ENCODE measurements at places on chromosomes 16 and 17.

- DNase-seq = no peak
Measured at GRCh38 chr16:2773188-2773968, 3.7 kb downstream of the ELOB start.

GRCh38 chr17:73757420-73757819, 113.2 kb upstream of the SDK2 start:
- DNase-seq = peak; percentile 24

DNA sequence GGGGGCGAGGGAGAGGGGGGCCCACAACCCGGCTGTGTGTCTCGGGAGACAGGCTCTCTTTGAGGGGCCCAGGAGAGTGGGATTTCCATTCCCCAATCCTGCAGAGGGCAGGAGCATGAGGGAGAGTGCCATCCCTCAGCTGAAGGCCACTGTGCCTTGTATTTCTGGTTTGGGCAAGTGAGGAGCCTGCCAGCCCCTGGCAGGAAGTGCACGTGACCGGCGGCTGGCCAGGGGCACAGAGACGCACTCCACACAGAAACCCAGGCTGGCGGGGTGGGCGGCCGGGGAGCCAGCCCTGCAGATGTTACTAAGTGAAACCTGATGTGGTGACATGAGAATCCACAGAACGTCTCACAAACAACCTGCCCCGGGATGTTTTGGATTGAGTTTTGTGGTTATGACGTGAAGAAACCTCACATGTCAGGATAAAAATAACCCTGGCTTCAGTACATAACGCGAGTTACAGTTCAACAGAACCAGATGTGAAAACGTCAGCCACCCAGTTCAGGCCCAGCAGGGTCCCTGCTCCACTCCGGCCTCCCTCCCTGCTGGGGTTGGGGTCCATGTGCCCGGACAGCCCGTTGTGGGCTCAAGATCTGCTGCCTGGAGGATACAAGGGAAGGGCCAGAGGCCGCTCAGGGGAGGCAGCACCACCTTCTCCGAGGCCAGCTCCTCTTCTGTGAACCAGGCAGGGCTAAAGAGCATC, 51.7 kb upstream of the MTSS2 start:
- DNase-seq = no peak

DNA sequence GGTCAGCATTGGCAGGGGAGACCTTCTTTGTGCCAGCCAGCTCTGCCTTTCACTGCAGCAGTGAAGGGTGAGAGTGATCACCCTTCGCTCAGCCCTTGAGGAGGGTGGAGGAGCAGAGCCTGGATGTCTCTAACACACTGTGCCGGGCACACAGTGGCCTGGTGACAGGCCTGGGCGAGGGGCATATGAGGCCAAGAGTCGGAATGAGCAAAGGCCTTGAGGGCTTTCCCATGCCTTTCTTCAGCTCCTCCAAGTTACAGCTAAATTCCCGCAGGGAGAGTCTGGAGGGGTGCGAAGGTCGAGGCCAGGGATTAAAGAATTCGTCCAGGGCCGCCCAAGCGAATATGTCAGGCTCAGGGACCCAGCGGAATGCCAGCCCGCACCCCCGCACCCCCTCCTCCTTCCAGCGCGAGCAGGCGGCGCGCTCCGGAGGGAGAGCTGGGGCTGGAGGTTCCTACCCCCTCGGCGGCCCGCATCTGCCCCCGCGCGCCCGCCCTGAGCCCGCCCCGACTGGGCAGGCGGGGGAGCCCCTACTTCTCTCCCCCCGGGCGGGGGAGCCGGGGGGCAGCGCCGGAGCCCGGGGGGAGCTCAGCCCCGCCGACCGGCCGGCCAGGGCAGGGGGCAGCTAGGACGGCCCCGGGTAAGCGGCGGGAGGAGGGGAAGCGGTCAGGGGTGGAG, at the start of gene RASL10B:
TSS of gene RASL10B (plus strand) at position 401 of the 678 bp plus-strand sequence. CDS start 3,546 bp downstream, outside the sequence.
- peak; percentile 55 for DNase-seq

DNA sequence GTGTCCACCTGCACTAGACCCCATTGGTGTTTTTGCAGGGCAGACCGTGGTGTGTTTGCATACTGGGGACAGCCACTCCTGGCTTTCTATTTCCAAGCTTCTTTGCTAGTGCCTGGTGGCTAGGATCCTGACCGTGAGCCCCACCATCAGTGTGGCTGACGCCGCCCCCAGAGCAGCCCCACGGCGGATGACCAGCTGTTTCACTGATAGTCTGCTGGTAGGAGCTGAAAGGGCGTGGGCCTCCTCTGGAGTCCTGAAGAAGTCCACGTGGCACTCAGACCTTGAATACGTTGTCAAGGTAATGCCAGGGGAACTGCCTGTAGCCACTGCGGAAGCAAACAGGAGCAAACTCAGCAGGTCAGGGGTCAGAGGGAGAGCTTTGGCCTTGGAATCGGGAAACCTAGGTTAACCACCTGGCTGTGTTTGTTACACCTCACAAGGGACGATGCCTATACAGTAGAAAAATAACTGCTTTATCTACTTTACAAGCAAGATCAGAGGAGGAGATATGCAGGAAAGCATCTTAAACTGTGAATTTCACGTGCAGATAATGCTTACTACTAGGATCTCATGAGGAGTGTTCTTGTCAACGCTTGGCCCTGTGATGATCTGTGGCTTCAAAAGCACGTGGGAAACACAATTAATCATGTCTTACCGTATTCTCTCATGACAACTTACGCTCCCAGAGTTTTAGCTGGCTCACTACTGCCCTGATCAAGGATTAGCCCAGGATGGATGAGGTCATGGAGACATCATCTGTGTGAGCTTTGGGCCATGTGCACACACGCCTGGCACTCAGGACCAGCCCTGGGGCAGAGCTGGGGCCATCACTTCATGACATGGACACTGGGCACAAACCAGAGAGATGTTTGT, 30.3 kb downstream of the ALDH3A2 start:
- DNase-seq = no peak

DNA sequence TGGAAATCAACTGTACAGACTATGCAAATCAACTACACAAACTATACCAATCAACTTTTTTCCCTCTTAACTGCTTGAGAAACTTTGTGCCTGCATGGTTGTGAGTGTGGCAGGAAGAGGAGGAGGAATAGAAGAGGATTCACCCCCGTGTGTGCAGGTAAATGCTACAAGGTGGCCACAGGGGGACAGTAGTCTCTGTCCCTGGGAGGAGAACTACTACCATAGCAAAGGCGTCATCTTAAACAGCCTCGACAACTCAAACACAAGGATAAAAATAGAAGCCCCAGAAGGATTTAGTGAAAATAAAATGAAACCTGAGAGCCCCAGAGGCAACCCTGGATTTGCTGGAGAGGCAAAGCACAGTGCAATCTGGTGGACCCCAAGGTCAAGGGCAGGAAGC, 199.5 kb upstream of the DYNLRB2 start:
- no peak for DNase-seq

DNA sequence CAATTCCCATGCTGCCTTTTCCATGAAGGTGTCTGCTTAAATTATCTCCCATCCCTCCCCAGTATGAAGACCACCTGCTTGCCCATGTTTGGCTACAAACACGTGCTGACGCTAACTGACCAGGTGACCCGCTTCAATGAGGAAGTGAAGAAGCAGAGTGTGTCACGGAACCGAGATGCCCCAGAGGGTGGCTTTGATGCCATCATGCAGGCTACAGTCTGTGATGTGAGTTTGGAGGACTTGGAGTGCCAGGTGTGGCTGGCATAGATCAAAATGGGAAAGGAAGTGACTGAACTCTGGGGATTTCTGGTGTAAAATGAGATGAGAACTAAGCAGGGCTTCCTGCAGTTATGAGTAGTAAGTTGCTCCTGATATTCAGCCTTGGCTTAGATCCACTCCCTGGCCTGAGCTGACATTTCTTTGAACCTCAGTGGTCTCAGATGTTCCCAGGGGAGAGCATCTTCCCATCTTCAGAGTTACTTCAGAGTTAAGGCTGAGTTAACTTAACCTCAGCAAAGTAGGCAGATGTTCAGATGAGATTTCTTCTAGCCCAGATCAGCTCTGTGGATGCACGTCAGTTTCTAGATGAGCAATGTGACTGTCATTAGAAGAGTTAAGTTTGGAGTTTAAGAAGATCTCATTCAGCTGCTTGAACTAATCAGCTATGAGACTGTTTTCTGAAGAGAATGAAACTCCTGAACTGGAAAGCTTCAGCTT, 32.7 kb downstream of the ITGB3 start:
- DNase-seq = no peak

DNA sequence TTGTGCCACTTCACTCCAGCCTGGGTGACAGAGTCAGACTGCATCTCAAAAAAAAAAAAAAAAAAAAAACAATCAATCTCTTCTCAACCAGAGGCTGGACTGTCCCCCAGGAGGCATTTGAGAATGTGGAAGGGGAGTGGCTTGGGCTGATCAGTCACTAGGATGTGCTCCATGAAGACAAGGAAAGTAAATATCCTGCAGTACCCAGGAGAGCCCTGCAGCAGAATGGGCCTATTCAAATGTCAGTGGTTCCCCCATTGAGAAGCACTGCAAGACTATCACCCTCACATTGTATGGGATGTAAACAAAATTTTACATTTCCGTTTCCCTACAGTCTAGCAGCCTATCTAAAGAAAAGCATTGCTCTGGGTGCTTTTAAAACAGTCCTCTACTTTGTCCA, 70.3 kb downstream of the DNAH9 start:
- DNase-seq = no peak

GRCh38 chr17:17109256-17109655, 67.0 kb downstream of the MPRIP start:
- DNase-seq = no peak

- no peak for DNase-seq
Measured at GRCh38 chr17:3034578-3034920, 28.9 kb downstream of the OR1D5 start.

- DNase-seq = no peak
Measured at GRCh38 chr16:23368469-23368868, 66.4 kb downstream of the SCNN1B start.

- no peak for DNase-seq
Measured at GRCh38 chr16:17362946-17363345, 107.8 kb downstream of the XYLT1 start.

GRCh38 chr17:39995438-39995837, 14.8 kb downstream of the PSMD3 start:
- DNase-seq = no peak

- no peak for DNase-seq
Measured at GRCh38 chr17:2704031-2704889, 7.3 kb downstream of the CLUH start.

DNA sequence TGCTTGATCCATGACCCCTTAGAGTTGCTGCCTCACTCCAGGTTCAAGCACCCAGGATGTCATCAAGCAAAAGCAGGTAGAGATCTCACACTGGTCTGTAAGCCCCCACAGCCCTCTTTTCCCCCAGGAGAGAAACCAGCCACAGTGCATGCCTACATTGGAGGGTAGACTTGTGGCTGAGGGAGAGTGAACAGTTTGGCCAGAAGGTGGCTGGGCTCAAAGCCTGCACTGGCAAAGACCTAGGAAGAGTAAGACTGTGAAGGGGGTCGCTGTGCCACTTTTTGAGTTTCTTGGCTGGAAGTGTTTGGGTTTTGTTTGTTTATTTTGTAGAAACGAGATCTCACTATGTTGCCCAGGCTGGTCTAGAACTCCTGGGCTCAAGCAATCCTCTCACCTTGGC, 28.5 kb downstream of the HOXB1 start:
- no peak for DNase-seq

DNA sequence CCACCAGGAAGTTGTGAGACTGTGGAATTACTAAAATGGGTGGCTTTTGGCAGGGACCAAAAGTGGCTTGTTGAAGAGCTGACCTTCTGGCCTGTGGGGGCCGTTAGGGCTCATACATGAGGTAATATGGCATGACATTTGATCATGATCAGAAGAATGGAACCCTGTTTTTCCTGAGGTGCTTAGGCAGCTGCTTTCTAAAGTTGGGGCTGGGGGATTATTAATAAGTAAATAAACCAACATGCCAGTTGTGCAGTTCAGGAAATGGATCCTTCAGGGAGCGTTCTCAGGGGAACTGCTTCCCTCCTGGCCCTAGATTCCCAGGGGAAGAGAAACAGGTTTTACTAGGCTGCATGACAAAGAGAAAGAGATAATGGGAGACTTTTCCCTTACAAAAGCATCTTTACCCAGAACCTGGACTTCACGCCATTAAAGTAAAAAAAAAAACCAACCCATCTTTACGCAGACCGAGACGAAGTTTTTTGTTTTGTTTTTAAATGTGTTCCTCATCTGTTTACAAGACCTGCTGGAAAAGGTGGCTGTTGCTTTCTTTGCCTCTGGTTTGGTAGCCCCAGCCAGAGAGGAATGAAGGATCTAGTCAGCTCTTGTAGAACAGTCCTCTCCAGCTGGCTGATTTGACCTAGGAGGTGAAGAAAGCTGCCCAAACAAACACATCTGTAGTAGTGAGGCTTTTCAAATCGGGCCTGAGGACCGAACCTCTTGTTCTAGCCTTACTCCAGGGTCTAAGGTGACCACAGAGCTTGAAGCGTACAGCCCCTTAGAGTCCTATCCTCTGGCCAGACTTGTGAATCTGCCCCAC, 22.7 kb downstream of the YPEL2 start:
- DNase-seq = peak; percentile 74

GRCh38 chr16:23689442-23690187, 10.9 kb downstream of the PLK1 start:
- no peak for DNase-seq

DNA sequence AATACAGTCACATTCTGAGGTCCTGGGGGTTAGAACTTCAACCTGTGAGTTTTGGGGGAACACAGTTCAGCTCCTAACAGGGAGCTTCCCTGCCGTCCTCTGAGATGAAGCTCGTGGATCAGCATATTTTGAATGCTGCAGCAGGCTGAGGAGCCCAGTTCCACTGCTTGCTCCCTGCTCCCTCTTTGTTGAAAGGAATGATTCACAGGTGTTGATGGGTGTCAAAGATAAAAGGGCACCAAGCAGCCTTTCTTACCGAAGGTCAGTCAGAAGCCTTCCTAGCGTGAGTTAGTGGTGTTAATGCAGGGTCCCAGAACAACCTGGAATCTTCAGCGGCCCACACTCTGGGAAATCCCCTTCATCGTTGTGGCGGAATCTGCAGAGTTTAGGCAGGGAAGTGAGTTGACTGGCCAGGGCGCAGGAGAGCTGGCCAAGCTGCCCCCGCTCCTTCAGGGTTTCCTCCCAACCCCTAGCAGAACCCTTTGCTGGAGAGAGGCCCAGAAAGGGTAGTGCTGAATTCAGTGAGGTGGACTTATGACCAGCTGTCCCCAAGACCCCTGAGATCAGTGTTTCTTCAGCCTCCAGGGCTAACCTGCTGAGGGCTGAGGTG, 114.8 kb downstream of the GNAO1 start:
- DNase-seq = no peak

DNA sequence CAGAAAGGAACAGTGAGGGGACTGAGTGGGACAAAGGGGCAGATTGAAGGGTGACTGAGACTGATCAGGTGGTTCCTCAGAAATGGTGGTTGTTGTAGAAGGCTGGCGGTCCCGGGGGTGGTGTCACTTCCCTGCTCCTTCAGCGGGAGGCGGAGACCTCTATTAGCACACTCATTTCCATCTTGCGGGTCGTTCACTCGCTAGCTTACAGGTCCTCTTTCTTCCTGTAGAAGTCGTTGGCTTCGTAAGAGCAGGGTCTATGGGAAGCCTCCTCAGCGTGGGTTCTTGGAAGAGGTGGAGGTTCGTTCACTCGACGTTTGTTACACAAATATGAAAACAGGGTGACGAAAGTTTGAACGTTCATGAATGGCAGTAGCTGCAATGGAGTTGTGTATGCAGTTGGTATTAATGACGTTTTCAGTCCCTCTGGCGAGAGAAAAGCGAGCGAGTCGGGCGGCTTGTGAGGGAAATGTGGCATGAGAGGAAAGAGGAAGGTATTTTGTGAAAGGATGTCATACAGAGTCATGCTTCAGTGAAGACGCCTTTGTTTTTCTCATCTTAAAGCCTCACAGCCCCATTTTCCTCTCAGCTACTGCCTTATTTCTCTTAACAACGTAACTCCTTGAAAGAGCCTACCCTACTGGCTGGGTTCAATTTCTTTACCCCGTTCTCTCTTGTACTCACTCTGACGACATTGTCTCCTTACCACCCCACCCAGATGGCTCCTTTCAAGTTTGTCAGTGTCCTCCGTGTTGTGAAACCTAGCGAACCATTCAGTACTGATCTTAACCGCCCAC, 667 bp downstream of the EFCAB13 start:
- no peak for DNase-seq

Data from NCI-H2171 (cell line).